ENCODE measurements at places on chromosomes 11 and 22.

- DNase-seq = no peak
Observed at GRCh38 chr11:21541187-21541751, 651.6 kb upstream of the ANO5 start.

DNA sequence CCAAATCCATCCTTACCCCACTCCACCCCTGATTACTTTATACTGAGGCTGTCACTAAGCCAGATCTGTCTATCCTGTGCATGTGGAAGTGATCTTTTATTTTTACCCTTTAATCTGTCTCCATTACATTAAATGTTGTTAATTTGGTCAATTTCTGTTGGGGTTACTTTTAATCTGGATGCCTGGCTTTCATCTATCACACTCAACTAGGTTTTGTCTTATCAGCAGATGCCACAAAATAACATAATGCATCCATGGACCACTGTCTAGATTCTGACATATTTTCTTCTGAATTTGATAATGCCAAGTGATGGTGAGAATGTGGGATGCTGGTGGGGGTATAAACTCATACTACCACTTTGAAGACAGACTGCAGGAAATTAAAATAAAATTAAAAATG is 108.4 kb downstream of the FDX1 start:
- no peak for DNase-seq

DNA sequence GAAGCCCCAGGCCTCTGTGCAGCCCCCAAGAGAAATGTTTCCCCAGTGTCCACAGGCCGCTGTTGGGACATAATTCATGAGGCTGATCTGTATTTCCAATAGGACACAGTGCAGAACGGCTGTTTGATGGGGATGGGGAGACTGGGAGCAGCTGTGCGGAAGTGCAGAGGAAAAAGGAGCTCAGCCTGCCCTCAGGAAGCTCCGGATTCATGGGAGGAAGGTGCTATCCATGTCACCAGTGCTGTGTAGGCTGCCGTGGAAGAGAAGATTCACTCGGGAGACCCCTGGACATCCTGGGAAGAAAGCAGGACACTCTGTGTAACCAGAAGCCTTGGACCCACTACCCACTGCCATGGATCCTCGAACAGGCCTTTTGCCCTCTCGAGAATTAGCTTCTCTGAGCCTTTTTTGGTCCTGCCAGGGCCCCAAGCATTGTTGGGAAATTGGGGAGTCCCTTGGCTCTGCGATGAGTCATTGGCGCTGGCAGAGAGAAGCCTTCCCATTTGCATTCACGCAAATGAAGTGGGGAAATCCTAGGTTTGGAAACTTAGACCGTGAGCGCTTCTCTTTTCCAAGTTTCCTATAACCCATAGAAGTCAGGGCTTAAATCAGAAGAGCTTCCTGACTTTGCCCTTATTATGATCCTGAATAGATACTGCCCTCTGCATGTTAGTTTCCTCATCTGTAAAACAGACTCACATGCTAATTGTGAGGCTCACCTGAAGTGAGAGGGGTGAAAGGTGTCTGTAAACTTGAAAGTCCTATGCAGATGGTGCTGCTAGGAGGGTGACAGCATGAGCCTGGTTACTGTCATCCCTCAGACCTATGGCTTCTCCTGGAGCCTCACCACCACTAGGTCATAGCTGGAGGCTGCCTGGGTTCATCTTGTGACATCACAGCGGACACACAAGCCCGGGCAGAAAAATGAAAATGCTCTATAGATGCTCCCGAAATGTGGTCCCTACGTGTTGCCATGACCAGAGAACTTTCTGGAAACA is 229.2 kb upstream of the B3GAT1 start:
- no peak for DNase-seq

- no peak for DNase-seq
Observed at GRCh38 chr11:134545521-134545920, 133.5 kb upstream of the B3GAT1 start.

GRCh38 chr11:62593434-62594044 is 2.2 kb upstream of the TUT1 start:
- DNase-seq = peak; percentile 76

DNA sequence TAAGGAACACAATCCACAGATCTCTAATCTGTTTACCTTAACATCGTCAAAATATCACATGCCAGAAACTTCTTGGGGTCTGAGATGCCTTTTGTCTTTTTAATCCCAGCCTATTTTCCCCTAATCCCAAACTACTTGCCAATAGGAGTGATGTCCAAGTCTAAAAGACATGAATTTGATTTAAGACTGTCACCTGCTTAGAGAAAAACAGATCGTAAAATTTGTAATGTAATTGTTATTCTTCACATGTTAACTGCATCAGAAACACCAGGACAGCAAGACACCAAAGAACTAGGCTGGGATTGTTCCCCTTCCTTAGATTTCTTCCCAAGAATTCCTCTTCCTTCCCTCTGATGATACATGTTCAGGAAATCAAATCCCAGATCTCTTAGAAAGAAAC is 198.1 kb upstream of the ARHGAP20 start:
- DNase-seq = no peak

- DNase-seq = no peak
Observed at GRCh38 chr11:61512435-61512834, 3.9 kb downstream of the LRRC10B start.

DNA sequence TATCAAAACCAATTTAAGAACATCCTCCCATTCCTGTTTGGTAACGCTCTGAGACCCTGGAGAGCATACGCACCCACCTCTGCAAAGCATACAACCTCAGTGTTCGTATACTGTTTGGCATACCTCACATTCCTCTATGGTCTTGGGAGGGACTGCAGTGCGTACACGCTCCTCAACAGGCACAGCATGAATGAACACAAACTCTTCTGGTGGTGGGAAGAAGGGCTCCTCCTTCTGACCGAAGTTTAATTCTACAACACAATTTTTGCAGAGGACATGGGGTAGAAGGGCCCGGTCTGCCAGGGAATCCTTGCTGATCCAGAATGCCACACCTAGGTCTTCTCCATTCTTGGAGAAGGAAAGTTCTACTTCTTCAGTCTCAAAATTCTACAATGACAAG is 5.3 kb downstream of the HNRNPUL2 start:
- no peak for DNase-seq

GRCh38 chr11:2440646-2441045 is 3.7 kb downstream of the TRPM5 start:
- DNase-seq = no peak

- peak; percentile 20 for DNase-seq
Observed at GRCh38 chr11:79296141-79296540, 144.7 kb downstream of the TENM4 start.

DNA sequence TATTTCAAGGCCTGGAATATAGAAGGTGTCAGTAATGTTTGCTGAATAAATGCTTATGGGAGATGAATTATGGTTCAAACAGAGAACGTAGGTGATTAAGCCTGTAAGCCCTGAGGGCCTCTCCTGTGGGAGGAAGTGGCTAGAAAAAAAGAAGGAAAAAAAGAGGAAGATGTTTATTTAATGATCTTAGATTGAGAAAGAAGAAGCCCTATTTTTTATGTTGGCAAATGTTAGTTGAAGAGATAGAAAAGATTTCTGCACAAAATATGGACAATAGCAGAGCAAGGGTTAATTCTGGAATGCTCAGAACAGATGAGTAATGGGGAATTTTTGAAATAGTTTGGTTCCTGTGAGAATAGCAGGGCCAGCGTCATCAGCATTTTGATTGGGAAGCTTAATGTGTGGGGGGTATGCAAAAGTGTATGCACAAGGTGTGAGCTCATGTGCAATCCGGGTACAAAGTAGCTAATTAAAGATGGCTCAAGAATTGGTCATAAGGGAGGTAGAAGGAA is 95.7 kb downstream of the TEAD1 start:
- peak; percentile 71 for DNase-seq

- DNase-seq = peak; percentile 25
Observed at GRCh38 chr22:39820256-39820655, 73.3 kb downstream of the ENTHD1 start.

DNA sequence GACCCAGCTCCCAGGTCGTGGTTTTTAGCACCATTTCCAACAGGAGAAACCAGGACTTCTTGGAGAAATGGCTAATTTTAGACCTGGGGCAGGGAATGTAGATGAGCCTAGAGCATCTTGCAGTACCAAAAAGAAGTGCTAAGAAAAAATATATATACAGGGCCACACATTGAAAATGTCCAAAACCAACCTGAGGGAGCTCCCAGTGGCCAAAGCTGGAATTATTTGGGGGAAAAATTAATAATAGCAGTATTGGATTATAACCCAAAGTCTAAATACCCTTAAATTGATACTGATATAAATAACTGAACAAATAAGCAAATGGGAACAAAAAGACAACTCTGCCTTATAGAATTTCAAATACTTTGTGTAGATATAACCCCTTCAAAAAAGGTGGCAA is 108.0 kb downstream of the PARVA start:
- DNase-seq = no peak

GRCh38 chr22:36768141-36768540 is 7.8 kb downstream of the IFT27 start:
- no peak for DNase-seq

- no peak for DNase-seq
Observed at GRCh38 chr11:697811-698311, 2.2 kb downstream of the TMEM80 start.

DNA sequence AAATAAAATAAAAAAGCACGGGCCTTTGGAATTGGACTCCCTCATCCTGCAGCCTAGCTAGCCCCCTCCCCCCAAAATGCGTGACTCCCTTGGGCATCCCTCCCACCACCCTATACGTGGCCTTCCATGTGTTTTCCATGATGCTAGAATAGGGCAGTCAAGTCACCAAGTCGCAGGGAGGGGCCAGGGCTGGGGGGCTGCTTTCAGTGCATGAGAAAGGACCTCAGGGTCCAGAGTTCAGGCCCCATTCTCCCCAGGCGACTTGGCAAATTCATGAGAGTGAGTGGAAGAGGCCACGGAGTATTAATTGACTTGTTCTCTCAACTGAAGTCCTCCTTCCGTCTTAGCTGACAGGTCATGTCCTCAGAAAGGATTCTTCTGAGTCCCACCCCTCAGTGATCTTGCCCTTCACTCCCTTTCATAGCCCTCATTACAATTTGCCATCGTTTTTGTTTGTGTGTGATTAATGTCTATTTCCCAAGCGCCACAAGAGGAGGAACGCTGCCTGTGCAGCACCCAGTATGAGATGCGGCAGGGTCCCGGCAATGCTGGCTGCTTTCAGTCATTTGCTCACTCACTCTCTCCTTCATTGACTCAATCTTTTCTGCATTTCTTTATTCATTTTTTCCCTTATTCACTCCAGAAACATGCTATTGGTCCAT is 17.4 kb downstream of the LRRC32 start:
- DNase-seq = no peak

DNA sequence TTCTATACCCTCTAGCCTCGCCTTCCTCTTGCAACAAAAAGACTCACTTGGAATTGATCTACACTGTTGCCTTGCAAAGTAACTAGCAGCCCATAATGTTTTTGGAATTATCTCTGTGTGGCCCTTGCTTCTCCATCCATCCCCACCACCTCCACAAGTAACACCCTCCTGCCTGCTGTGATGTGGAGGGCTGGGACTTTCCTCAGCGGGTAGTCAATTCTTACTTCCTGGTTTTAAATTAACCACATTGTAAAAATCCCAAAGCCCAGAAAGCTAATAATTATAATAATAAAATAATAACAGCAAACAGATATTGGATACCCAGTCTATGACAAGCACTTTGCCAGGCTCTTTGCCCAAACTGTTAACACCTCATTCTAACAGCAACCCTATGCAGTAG is 40.8 kb upstream of the GALNT18 start:
- DNase-seq = no peak

DNA sequence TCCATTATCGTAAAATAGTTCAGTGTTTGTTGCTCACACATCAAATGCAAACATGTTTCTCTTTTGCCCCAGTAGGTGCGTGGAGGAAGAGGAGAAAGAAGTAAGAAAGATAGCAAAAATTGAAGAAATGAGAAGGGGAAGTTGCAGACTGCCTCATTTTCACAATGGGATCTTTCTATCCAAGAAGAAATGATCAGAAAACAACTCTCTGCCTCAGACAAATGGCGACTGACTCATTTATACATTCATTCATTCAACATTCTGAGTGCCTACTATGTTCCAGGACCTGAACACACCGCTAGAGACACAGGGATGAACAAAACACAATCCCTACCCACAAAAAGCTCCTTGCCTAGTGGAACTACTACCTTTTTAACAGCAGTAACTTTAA is 367 bp downstream of the HPS5 start:
- peak; percentile 43 for DNase-seq

DNA sequence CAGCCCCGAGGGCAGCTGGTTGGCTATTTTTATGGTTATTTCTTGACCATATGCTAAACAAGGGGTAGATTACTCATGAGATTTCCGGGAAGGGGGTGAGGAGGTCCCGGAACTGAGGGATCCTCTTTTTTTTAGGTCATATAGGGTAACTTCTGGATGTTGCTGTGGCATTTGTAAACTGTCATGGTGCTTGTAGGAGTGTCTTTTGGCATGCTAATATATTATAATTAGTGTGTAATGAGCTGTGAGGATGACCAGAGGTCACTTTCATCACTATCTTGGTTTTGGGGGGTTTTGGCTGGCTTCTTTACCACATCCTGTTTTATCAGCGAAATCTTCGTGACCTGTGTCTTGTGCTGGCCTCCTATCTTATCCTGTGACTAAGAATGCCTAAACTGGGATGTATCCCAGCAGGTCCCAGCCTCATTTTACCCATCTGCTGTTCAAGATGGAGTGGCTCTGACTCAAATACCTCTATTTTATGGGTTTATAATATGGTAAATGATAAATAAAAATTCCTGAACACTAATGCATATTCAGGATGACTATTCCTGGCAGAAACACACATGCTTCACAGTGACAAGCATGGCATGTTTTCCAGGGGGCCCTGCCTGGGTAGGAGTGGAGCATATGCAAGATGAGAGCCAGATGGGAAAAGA is 11.2 kb downstream of the KREMEN1 start:
- DNase-seq = no peak

- DNase-seq = no peak
Observed at GRCh38 chr22:32052244-32052643, 9.2 kb downstream of the SLC5A1 start.

DNA sequence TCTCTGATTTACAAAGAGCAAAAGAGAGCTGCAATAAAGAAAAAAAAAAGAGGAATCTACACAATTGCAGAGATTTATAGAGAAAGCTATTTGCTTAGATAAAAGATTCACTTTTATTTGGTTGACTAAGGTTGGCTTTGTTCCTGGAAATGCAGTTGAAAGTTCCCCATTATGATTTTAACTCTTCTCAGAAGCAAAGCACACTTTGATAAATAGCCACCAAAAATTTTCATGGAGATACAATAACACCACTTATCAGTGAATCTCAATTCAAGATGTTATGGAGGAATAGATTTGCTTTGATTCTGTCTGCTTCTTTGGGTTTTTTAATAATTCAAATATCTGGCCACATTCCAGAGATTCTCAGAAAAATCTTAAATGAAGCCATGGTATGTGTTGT is 88.5 kb upstream of the ANO3 start:
- no peak for DNase-seq

All from adipocyte (in vitro differentiated cells).